Naive thymus-derived CD4-positive, alpha-beta T cell (primary cell): ENCODE measurements at places on chromosomes 2 and 18. TPM values are rescaled to one million over a fixed set of nuclear protein-coding genes. Genes with fewer than 3 reads are reported as not detected.

The SH3RF3 gene
- 11.2 TPM for total RNA-seq

The FOXD4L1 gene
- 0.23 and 0.24 TPM in 2 replicates for total RNA-seq

The CYRIA gene
- 0.16 TPM for total RNA-seq

The PLGLB1 gene
- total RNA-seq = 2.8 TPM

DNA sequence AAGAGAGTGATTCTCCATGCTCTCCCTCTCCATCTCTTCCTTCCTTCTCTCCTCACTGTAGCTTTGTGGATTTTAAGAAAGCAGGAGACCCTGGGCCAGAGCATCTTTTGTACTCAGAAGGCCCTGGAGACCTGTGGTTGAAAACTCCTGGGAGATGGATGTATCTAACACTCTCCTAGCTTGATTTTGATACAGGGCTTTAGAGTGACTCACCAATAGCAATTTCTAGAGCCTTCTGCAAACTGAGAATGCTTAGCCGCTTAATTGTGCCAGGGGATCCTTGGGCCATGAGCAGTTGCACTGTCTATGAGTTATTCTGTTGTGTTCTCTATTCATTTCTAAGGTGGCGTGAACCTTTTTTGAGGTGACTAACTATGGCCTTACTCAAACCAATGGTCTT lies 17.7 kb downstream of the HOXD1 start:
- no peaks in the 10 kb centered on the region for H3K36me3 ChIP-seq
- no peak for DNase-seq
- H3K27ac ChIP-seq = no peak overlapping the region
- H3K4me1 ChIP-seq = no peaks in the 10 kb centered on the region
- no peak overlapping the region for H3K4me3 ChIP-seq
- no peaks in the 10 kb centered on the region for H3K27me3 ChIP-seq

DNA sequence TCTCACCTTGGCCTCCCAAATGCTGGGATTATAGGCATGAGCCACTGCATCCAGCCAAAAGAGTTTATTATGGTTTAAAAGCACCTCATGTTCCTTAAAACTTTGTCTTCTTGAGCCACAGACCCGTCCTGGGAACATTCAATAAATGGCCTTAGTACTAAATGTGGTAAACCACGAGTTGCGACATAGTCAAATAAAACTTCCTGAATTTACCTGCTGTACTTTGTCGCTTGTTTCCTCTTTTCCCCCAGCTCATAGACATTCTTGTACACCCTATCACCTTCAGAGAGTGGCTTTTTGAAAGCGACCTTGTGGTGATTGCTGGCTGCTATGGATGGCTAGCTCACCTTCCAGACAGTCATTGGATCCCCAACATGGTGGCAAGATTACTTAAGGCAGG lies 310.4 kb downstream of the LRRTM1 start:
- no peaks in the 10 kb centered on the region for H3K36me3 ChIP-seq
- H3K27ac ChIP-seq = no peak overlapping the region
- no peaks in the 10 kb centered on the region for H3K4me1 ChIP-seq
- no peak for DNase-seq

GRCh38 chr2:144181001-144181400 lies 338.9 kb downstream of the ZEB2 start:
- peaks cover 9% of the 10 kb centered on the region for H3K4me1 ChIP-seq
- H3K27ac ChIP-seq = no peak overlapping the region
- no peaks in the 10 kb centered on the region for H3K27me3 ChIP-seq
- H3K36me3 ChIP-seq = no peaks in the 10 kb centered on the region
- H3K4me3 ChIP-seq = no peak overlapping the region
- no peak for DNase-seq

DNA sequence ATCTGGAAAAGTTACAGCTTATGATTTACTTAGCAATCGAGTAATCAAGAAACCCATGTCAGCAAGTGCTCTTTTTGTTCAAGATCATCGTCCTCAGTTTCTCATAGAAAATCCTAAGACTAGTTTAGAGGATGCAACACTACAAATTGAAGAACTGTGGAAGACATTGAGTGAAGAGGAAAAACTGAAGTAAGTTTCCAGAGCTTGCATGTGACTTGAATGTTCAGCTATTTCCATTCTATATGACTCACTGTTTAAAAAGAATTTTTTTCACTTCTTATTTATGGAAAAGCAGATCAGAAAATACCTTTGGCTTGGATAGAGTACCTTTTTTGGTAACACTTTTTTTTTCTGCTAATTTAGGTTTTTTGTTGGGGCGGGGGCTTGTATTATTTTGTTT lies 70.7 kb downstream of the PMS1 start:
- DNase-seq = no peak
- no peak overlapping the region for H3K27ac ChIP-seq
- no peak overlapping the region for H3K4me3 ChIP-seq
- H3K27me3 ChIP-seq = no peaks in the 10 kb centered on the region

DNA sequence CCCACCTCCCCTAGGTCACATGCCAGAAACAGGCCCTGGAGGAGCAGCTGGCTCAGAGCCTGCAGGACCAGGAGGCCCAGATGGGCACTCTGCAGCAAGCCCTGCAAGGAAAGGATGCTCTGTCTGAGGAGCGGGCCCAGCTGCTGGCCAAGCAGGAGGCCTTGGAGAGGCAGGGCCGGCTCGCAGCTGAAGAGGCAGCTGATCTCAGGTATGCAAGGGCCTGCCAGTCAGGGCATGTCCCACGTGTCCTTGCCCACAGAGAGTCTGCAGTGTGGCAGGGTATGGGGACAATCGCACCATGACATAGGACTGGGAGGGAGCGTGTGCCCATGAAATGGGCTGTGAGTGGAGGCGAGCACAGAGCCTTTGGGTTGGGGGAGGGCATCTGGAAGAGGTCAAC lies 39.9 kb downstream of the CROCC2 start:
- no peaks in the 10 kb centered on the region for H3K27me3 ChIP-seq
- no peaks in the 10 kb centered on the region for H3K4me1 ChIP-seq
- no peak overlapping the region for H3K4me3 ChIP-seq
- H3K27ac ChIP-seq = no peak overlapping the region

DNA sequence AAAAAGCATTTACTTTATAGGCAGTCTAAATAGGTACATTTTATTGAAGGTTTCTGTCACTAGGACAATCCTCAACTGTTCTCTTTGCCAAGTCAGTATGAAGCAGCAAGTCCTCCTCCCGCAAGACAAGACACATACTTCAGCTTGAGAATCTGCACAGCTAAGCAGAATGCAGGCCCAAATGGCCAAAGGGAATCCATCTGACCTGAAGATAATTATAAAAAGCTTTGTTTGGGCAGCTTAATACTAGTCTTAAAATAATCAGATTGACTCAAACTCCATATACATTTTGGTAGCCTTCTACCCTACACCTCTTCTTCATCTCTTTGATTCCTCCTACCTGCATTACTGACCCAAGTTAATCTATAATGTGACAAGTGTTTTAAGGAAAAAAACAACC lies 1.8 kb downstream of the LANCL1 start:
- peaks cover 13% of the 10 kb centered on the region for H3K4me1 ChIP-seq
- peak overlapping the region; percentile 81 for H3K27ac ChIP-seq
- H3K4me3 ChIP-seq = no peak overlapping the region
- no peaks in the 10 kb centered on the region for H3K27me3 ChIP-seq

DNA sequence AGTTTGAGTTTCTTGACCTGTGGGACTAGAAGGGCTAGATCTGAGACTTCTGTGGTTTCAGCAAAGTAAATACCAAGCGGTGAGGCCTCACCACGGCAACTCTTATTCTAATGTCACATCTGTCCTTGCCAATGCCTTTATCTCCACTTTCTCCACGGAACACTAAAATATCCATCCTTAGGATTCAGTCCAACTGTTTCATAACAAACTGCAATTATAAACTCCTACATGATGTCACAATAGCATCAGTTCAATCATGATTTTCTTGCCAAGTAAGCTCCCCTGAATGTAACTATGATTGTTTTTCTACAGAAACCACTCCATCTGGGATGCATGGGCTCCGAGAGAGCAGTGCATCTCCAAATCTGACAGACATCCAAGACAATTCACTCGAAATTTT lies 79.6 kb downstream of the LRATD1 start:
- DNase-seq = no peak
- H3K27ac ChIP-seq = no peak overlapping the region
- H3K4me3 ChIP-seq = no peak overlapping the region
- no peaks in the 10 kb centered on the region for H3K27me3 ChIP-seq

DNA sequence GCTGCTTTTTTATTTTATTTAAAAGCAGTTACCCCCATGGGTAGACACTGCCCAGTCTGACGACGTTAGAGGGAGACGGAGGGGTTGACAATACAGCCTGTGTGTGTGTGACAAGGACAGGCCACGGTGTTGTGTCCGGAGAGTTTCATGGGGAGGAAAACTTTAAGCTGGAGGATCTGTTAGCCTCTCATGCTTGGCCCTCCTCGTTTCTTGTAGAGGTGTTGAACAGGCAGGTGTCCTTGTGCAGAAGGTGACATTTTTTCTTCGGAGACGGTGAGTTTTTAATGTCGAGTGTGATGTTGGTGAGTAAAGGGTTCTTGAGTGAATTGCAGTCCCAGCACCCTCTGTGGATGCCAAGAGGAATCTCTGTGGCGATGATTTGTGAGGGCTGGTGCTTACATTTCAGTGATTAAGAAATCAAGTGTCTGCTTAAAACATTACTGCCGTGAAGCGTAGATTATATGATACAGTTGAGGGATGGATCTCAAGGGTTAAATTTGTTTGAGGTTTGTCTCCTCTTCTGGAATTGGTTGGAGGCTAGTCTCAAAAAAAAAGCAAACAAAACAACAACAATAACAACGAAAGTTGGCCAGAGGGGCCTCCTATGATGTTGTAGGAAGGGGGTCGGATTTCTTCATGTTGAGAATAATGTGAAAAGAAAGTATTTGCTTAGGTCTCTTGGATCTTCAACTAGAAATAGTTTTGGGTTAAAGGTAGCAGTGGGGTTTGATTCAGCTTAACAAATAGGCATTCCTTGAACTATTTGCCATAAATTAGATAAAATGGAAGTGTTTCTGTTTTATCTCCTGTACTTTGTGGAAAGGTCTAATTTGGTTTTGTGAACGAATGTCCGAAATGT lies 1.6 kb downstream of the NCOA1 start:
- peak overlapping the region; percentile 46 for H3K4me3 ChIP-seq
- no peaks in the 10 kb centered on the region for H3K36me3 ChIP-seq
- H3K27me3 ChIP-seq = no peaks in the 10 kb centered on the region

GRCh38 chr2:146037334-146037870 lies 1517.5 kb upstream of the ZEB2 start:
- H3K27me3 ChIP-seq = no peaks in the 10 kb centered on the region
- H3K36me3 ChIP-seq = no peaks in the 10 kb centered on the region
- no peak overlapping the region for H3K27ac ChIP-seq
- no peak for DNase-seq
- H3K4me1 ChIP-seq = no peaks in the 10 kb centered on the region

DNA sequence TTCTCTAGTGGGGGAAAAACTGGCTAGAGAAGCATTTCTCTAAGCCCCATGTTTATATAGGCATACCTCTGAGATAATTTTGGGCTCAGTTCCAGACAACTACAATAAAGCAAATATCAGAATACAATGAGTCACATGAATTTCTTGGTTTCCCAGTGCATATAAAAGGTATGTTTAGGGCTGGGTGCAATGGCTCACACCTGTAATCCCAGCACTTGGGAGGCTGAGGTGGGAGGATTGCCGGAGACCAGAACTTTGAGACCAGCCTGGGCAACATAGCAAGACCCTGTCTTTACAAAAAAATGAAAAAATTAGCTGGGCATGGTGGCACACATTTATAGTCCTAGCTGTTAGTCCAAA lies 22.2 kb downstream of the TSN start:
- H3K36me3 ChIP-seq = no peaks in the 10 kb centered on the region
- no peak overlapping the region for H3K4me3 ChIP-seq
- no peaks in the 10 kb centered on the region for H3K27me3 ChIP-seq
- H3K4me1 ChIP-seq = no peaks in the 10 kb centered on the region

DNA sequence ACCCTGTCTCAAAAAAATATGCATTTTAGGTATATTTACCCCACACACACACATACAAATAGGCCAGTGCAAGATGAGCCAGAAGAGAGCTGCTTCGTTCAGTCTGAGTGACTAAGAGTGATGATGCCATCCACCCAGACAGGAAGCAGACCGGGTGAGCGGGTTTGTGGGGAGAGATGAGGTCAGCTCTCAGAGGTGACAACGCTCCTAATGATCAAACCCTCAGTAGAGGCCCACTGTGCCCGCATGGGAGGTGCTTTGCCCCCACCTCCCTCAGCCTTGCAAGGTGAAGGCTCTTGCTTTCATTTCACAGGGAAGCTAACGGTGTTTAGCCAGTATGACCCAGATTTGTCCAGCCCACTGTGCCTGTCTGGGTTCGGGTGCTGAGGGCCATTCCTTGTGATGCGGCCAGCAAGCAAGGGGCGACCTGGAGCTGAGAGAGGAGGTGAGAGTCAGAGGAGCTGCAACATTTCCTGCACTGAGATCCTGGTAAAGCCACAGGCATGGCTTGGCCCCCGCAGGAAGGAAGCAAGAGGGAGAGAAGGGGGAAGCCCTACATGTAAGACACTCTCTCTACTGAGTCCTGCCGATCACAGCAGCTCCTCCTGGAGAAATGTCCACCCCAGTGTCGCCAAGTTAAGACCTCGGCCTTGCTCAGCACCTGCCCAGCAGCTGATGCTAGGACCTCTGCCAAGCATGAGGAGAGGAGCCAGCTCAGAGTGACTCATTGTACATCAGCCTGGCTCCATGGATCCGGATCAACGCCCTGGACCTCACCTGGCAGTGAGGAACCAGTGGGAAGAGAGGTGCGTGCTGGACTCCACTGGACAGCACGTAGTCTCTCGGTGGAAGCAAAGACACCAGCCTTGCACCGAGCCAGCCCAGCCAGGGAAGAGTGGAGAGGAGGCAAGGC lies 37.0 kb downstream of the NIFK start:
- H3K36me3 ChIP-seq = no peaks in the 10 kb centered on the region
- H3K27ac ChIP-seq = no peak overlapping the region
- H3K4me3 ChIP-seq = peak overlapping the region; percentile 12
- peaks cover 13% of the 10 kb centered on the region for H3K4me1 ChIP-seq
- H3K27me3 ChIP-seq = no peaks in the 10 kb centered on the region

GRCh38 chr2:8343031-8343430 lies 338.8 kb upstream of the ID2 start:
- no peak overlapping the region for H3K27ac ChIP-seq
- H3K36me3 ChIP-seq = no peaks in the 10 kb centered on the region
- peaks cover 22% of the 10 kb centered on the region for H3K4me1 ChIP-seq
- no peak for DNase-seq

- H3K27ac ChIP-seq = no peak overlapping the region
- DNase-seq = no peak
- H3K4me3 ChIP-seq = no peak overlapping the region
- H3K36me3 ChIP-seq = no peaks in the 10 kb centered on the region
- H3K4me1 ChIP-seq = no peaks in the 10 kb centered on the region
Measured at GRCh38 chr18:6170604-6171003, 244.1 kb downstream of the L3MBTL4 start.

- H3K27me3 ChIP-seq = no peaks in the 10 kb centered on the region
- no peaks in the 10 kb centered on the region for H3K36me3 ChIP-seq
- H3K4me3 ChIP-seq = no peak overlapping the region
Measured at GRCh38 chr2:20104900-20105545, 53.6 kb upstream of the LAPTM4A start.

DNA sequence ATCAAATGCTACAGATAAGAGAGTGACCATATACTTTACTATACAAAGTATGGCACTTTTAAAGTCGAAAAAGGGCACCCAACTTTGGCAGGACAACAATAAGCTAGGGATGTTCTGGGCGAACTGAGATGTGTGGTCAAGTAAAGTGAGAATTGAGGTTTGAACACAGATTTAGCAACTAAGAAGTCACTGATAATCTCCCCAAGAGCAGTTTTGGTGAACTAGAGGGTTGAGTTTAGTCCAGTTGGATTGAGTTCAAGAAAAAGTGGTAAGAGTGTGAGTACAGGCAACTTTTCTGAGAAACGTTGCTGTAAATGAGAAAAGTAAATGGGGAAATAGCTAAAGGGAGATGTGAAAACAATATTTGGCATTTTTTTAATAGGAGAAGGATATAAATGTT lies 65.5 kb upstream of the TGFA start:
- H3K27ac ChIP-seq = no peak overlapping the region
- H3K4me3 ChIP-seq = no peak overlapping the region
- no peaks in the 10 kb centered on the region for H3K27me3 ChIP-seq
- no peaks in the 10 kb centered on the region for H3K4me1 ChIP-seq
